Osteoblast (primary cell): ENCODE measurements at places on chromosomes 4 and X.
A peak's percentile ranks its signal among the peaks of the same experiment; 100 is the strongest.

DNA sequence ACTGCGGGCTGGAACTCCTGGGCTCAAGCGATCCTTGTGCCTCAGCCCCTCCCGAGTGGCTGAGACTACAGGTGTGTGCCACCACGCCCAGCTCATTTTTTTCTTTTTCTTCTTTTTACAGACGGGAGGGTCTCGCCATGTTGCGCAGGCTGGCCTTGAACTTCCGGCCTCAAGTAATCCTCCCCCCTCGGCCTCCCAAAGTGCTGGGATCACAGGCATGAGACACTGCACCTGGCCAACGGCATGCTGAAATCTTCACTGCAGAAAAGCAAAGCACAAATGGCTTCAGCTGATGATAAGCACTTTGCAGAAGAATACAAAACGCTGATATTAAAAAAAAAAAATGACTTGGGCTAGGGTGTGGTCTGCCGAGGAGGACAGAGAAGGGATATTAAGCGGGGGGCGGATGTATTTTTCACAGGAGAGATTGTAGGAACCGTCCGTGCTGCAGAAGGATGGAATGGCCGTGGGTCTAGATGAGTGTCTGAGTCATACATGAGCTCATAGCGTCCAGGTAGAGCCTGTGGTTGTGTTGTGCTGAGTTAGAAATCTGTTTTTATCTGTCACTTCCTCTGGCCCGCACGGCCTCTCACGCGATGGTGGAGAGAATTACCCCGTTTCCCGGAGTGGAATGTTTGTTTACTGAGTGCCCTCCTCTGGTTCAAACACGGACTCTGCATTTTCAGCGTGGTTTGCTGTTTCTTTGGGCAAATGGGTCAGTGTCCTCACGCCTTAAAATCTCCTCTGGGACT, 8.5 kb upstream of the AKAP17A start:
- peak; percentile 50 for DNase-seq

DNA sequence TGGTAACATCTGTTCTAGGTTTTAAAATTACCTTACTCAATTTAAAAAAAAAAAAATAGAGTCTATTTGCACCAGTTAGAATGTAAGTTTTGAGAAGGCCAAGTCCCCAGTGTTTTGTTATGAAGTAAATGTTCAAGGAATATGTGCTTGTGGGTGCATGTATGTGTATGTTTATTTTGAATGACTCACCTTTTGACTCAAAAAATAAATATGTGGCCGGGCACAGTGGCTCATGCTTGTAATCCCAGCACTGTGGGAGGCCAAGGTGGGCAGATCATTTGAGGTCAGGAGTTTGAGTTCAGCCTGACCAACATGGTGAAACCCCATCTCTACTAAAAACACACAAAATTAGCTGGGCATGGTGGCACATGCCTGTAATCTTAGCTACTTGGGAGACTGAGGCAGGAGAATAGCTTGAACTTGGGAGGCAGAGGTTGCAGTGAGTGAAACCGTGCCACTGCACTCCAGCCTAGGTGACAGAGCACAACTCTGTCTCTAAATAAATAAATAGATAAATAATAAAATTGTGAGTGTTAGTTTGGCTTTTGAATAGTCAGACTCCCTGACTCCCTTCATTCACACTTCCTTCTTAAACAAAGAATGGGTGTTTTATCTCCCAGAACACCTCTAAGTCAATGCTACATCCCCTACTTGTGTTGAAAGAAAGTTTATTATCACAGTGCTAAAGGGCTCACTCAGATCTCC, 511.3 kb upstream of the PCDH7 start:
- no peak for DNase-seq

GRCh38 chr4:77714514-77714913, 104.7 kb downstream of the CNOT6L start:
- DNase-seq: no peak

DNA sequence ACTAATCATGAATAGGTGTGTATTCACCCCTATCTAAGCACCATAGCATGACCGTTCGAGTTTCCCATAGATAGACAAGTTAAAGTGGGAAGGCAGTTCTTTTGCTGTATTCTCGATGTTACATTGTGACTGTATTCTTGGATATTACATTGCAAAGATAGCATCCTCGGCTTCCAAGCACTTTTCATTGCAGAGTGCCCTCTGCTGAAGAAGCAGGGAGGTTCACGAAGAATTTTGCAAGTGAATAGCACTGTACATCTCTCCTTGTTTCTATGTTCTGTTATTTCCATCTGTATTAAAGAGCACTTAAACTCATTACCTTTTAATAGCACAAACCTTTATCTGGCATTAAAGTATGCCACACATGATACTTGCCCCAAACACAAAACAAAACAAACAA, 426.7 kb upstream of the ARX start:
- DNase-seq: no peak

DNA sequence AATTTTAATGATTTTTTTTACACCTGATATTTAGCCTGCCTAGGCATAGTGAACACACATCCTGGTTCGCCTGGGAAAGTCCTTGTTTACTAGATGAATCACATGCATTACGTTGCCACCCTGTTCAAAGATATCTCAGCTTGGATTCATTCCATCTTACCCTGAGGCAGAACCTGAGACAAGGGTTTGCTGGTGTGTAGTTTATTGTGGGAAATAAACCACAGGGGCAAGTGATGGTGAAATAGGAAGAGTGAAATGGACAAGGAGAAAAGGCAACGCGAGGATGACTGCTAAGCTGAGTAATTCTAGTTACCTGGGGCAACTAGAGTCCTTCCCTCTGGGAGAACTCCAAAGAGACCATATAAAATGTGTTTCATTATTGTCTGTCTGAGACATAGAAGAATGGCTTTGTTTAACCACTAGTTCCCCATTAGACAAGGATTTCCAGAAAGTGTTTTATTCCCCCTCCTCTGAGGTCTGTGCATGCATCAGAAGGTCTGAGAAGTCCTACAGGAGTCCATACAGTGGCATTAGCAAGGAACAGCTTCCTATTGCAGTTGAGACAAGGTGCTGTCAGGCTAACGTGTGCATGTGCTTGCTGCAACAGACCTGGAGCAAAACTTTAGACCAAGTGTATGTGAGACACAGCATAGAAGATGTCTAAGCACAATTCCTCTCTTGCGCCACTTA, 797.3 kb upstream of the FRG1 start:
- no peak for DNase-seq

- DNase-seq: no peak
Observed at GRCh38 chr4:131337936-131338335, 1811.2 kb upstream of the PCDH10 start.

- no peak for DNase-seq
Observed at GRCh38 chrX:120260369-120260768, 9.8 kb downstream of the ZBTB33 start.

- peak; percentile 71 for DNase-seq
Observed at GRCh38 chr4:110119880-110120279, 78.5 kb downstream of the ELOVL6 start.

GRCh38 chr4:38490753-38491446, 173.1 kb upstream of the KLF3 start:
- DNase-seq: no peak

DNA sequence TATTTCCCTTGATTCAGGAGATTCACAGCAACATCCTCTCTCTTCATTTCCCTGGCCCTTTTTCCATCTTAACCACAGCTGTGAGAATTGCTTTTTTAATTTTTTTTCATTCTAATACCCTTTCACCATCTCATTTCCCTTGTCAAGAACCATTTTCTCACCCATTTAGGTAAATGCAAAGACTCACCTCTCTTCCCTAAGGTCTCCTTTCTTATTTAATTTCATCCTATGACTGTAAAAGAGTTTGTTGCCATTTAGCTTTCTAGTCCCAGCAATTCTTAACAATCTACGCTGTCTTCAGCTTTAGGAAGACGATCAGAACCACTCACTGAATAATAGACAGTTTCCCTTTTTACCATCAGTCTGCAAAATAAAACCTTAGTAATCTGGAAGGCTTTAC, 241.1 kb upstream of the ETNPPL start:
- DNase-seq: no peak

DNA sequence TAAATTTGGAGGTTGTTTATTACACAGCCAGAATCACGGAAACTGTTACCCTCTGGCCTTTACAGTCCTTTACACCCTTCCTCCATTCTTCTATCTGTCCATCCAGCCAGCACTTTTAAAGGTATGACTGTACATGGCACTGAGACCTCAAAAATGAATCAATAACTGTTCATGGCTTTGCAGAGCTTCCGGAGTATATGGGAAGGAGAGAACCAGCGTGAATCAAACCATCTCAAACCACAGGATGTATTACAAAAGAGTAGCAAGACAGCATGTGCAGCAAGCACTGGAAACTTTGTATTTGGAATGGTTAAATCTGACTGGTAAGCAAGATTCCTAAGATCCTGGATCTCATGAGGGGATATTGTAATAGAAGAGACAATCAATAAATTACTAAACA, 228.5 kb upstream of the CASK start:
- no peak for DNase-seq

DNA sequence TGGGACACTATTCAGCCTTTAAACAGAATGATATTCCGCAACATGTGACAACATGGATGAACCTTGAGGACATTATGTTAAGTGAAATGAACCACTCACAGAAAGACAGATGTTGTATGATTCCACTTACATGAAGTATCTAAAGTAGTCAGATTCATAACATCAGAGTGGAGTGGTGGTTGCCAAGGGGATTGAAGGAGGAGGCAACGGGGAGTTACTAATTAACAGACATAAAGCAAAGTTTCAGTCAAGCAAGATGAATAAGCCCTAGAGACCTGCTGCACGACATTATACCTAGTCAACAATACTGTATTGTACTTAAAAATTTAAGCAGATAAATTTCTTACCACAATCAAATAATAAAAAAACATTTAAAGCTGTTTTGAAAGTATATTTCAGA, 105.0 kb upstream of the NR0B1 start:
- DNase-seq: no peak

- no peak for DNase-seq
Observed at GRCh38 chrX:74340051-74340450, 36.1 kb downstream of the ZCCHC13 start.

GRCh38 chr4:7070729-7071511, 3.1 kb upstream of the GRPEL1 start:
- peak; percentile 94 for DNase-seq

- no peak for DNase-seq
Observed at GRCh38 chr4:38386654-38387188, 277.3 kb upstream of the KLF3 start.

DNA sequence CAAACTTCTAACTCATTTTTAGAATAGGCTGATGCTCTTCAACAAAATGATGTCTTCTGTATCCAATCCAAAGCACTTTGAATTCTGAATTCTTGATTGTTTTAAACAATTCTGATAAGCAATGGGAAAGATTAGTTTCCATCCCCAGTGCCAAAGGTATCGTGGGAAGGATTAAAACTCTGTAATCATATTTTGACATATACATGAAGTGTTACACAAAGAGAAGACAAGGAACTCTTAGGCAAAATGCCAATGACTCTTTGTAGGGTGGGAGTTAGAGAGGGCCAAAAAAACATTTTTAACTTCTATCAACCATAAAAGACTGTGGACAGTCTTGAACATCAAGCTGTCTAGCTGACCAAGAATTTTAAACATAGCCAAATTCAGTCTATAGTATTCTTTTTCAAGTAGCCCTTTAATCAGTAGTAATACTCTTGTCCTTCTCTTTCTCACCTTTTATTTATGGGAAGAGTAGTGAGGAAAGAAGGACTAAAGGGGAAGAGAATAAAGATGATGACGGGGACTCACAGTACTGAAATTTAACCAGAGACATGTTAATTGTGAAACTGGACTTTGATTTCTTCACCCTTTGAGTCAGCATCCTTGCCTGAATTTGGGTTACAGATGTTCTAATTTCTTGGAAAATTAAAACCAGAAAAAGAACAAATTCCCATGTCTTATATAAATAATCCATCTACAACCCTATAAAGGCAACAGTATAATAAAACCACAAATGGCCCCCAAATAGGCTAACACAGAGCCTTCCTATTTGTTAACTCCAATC, 51.8 kb upstream of the VEGFD start:
- no peak for DNase-seq

GRCh38 chr4:5424901-5425300, 283.5 kb downstream of the EVC2 start:
- no peak for DNase-seq

DNA sequence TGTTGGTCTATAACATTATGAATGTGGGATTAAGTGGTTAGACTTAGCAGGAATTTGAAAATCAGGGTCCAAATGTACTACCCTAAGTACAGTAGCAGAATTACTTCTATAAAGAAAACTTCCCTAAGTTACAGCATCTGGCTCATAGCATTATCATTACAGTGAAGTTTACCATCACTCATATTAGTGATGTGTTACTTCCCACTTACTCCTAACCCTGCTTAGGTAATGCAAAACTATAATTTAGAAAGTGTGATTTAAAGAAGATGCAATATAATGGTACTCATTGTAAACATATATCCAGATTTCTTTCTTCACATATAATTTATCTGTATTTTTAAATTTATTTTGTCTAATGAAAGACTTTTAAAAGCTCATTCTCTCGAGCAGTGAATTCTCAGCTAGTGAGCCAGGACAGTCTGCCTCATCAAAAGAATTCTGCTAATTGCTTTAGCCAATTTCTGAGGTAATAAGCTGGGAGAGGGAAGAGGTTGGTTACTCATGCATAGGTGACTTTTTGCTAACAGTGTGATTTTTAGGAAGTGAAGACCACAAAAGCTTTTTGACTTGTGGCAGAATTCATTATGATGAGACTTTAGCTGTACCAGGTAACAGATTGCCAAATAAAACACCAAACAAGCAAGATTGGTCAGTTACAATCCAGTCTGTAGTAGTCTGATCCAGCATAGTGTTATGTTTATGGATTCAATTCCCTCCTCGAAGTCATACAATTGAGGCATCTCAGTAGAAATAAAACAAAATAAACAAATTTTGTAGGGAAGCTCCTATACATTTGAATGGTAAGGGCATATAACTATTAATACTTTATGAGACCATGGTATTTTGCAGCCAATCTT, 21.0 kb downstream of the PLS3 start:
- DNase-seq: no peak

DNA sequence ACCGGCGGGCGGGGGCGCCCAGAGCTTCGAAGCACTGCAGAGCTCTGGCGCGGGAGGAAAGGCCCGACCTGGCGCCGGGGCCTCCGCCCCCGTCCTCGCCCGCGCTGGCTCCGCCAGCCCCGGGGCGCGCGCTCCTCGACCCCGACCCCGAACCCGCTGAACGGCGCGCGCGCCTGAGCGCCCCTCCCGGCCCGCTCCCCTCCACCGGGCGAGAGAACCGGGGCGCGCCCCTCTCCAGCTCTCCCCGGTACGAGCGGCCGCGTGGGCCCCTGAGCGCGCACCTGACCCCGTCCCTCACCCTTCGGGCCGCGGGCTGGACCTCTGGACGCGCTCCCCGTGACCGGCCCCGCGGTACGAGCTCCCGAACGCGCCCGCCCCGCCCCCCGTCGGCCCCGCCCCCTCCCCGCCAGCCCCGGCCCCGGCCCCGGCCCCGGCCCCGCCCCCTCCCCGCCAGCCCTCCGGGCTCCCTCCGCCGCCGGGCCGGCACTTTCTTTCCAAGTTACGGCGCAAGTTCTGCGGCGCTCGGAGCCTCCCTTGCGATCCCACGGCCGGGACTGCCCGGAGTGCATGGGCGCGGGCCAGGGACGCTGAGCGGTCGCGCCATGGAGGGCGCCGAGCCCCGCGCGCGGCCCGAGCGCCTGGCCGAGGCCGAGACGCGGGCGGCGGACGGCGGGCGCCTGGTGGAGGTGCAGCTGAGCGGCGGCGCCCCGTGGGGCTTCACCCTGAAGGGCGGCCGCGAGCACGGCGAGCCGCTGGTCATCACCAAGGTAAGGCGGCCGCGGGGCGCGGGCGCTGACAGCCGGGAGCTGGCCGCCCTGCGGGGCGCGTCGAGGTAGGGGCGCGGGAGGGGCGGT, at the start of gene SHROOM2:
Gene SHROOM2, plus strand, starts transcription at position 486 of the 854 bp plus-strand sequence. Its CDS starts 117 bp downstream, at position 603.
- no peak for DNase-seq

- DNase-seq: no peak
Observed at GRCh38 chr4:15143551-15143950, 141.3 kb downstream of the CPEB2 start.

- peak; percentile 90 for DNase-seq
Observed at GRCh38 chr4:76624241-76624681, 189.2 kb downstream of the SHROOM3 start.
